ENCODE measurements at places on chromosomes 1 and 21.

DNA sequence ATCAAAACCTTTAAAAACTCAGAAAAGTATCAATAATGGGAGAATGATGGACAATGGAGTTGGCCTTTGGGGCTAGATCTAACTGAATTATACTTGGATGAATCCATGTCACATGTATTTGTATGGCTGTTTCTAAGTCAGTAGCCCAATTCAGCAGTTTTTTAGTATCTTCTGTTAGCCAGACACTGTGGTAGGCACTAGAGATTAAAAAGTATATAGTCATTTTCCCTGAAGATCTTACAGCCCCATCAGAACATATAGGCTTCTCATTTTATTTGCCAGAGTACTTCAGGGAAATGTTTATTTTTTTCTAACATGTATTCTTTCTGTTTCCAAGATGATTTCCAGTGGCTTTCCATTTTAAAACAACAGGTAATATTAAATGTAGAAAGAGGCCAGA lies 273.7 kb downstream of the NFIA start:
- DNase-seq = no peak

DNA sequence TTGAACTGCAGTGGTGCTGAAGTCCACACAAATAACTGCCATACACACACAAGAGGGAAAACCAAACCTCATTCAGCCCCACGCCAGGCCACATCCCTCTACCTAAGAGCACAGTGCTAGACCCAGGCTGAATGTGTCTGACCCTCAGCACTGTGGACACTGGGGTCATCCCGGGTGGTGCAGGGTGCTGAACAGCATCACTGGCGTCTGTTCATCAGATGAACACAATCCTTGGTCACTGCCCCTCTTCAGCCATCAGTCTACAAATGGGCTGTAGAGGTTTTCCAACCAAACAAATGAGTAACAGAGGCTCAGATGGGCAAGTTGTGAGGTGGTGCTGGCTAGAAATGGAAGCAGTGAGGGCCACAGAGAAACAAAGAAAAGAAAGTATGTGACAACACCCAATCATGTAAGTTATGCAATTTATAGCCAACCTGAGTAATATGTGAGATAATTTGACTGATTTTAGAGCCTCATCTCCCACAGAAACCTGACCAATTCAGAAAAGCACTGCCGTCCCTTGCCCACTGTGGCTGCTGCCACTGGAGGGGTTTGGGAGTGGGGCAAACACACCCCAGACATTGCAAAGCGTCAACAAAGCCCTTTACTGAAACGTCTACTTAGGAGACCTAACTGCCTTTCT lies 27.9 kb downstream of the GNB1 start:
- no peak for DNase-seq

GRCh38 chr1:182861994-182862393 lies 22.8 kb downstream of the DHX9 start:
- no peak for DNase-seq

DNA sequence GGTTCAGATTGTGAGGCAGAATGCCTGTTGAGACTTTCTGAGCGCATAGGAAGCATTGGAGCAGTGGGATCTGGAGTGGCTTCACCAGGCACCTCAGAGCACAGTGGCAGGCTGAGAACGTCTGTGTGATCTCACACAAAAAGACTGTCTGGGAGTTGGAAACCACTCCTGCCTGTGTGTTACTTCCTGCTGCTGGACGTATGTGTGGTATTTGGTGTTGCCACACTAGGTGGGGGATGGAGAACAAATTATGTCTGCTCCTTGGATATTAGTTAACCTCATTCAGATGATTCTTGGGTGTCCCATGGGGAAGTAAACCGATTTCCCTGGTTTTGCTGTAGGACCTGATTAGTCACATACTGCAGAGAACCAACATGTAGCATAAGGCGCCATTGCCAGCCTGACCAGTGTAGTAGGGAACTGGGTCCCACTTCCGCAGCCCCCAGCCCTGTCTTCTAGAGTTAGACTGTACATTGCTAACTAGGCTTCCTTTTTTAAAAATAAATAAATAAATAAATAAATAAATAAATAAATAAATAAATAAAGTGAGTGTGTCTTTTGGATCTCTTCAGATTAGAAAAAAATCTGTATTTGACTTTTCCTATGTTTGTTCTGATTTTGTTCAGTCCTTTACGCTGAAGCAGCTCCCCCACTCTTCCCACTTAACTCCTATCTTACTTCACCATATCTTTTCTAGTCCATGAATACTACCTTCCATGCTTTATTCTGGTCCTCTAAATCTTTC lies 26.9 kb downstream of the UCK2 start:
- no peak for DNase-seq

GRCh38 chr1:26345718-26346117 lies 8.2 kb downstream of the CRYBG2 start:
- no peak for DNase-seq

DNA sequence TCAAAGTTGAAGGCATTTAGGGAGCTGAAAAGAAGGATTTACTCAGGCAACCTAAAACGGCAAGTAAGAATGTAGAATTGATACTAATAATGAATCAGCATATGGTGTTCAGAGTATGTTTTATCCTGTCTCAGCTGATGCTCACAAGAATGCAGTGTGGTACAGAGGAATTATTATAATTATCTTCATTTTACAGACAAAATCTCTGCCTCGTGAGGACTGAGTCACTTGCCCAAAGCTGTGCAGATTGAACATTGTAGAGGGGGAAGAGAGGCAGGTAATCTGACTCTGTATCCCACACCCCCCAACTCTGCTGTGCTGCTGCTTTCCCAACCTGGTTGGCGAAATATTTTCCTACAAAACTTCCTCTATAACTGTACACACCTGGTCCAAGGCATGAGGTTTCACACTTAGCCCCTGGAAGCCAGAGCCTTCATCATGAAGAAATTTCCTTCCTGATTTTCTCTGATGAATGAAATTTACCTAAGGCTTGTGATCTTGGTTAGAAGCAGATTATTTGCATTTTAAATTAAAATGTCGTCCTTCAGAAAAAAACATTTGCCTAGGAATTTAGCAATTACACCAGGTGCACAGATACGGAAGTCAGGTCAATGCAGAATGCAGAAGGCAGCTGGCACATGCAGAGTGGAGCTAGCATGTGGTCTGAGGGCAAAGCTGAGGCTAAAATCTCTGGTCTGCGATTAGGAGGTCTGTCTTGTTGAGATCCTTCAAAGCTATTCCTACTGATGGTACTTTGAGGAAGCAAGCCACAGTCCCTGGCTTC lies 52.8 kb downstream of the DPT start:
- DNase-seq = no peak

DNA sequence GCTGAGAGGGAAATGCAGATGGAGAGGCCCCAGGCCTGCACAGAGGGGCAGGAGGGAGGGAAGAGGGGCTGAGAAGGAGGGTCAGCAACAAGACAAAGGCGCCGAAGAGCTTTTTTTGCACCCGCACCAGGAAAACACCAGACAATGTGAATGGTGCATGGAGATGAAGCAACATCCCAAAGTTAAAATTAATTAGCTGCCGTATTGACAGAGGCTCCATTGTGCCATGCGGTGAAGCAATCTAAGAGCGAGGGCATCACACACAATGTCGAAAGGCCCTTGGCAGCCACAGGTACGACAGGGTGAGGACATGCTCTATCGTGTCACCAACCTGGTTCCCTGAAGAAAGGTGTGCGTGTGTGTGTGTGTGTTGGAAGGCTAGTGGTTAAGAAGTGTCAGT lies 41.2 kb downstream of the SSBP3 start:
- no peak for DNase-seq

GRCh38 chr1:186536273-186536890 lies 75.5 kb upstream of the PDC start:
- no peak for DNase-seq

Measured in stimulated activated CD4-positive, alpha-beta T cell treated with anti-CD3 and anti-CD28 coated beads, Interleukin-1b, Interleukin-23, amount 100 ng/mL, for 48 hours (primary cell).